Neural cell (in vitro differentiated cells): ENCODE measurements at places on chromosomes 2 and 18. TPM values are rescaled to one million over a fixed set of nuclear protein-coding genes. Genes with fewer than 3 reads are reported as not detected.

Gene TRABD2A
- polyA plus RNA-seq = 0.17 and 2.7 TPM in 2 replicates

Gene IGFBP2
- 150 and 174 TPM in 2 replicates for polyA plus RNA-seq

Gene DOK1
- polyA plus RNA-seq = 0.30 and 0.79 TPM in 2 replicates

Gene UGT1A9
- not detected in 2 replicates for polyA plus RNA-seq

Gene ANKRD62
- not detected in 2 replicates for polyA plus RNA-seq
